ENCODE measurements at places on chromosomes 7 and 10.

DNA sequence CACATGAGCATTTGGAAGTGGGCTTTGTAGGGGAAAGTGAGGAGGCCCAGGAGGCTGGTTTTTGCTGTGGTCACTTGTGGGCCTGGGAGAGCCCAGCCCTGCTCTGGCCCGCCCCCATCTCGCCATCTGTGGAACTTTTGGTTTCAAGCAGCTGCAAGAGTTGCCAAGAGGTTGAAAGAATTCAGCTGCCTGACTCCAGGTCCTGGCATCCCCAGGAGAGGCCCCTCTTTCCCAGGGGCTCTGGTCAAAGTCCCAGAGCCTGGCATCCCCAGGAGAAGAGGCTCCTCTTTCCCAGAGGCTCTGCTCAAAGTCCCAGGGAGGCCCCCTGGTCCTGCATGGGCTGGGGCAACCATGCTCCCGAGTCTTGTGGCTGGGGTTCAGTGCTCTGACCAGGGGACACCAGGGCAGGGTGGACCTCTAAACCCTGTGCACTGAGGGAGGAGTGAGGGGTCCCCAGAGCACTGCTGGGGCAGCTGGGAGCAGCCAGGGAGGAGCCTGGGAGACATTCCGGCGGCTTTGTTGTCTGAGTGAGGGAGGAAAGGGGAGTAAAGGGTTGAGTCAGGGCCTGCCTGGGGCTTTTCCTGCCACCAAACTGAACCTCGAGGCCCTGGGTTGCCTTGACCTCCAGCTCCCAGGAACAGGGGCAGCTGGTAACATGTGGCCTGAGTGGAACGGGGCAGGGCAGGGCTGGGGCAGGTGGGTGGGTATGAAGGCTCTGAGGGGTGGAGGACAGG is 27.7 kb upstream of the CSGALNACT2 start:
- DNase-seq: no peak

DNA sequence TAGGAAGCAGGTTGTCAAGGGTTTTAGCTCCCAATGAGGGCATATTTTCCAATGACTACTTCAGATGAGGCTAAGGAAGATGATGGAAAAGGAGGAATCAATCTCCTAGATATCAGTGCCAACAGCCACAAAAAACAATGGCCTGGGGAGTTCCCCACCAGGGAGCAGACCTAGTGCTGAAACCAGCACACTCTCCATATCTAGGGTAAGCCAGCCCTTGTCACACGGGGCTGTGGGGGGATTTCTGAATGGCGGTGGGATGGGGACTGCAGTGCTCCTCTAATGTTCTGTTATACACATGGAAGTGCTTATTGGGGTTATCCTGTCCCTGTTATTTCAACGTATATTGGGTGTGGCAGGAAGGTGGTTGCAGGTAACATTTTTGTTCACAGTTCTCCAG is 18.5 kb downstream of the EPC1 start:
- DNase-seq: no peak

GRCh38 chr10:30158325-30158960 is 99.1 kb upstream of the JCAD start:
- DNase-seq: no peak

- DNase-seq: no peak
Observed at GRCh38 chr7:51982653-51983052, 666.0 kb upstream of the COBL start.

DNA sequence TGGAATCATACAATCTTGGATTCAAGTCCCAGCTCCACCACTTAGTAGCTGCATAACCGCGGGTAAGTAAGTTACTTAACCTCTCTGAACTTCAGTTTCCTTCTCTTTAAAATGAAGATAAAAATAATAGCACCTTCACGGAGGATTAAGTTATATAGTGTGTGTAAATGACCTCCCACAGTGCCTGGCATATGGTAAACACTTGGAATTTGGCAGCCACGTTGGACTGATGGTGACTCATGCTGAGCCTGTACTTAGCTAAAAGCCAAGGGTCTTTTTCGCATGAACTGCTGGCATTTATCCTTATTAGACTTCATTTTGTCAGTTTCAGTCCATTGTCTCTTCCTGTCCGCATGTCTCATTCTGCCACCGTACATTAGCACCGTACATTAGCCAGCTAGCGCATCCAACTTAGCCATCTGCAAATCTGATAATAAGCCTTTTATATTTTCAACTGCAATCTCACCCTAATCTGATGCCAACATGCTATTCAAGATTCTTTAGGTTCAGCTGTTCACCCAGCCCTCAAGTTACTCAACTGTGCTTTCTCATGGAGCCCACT is 11.2 kb downstream of the SLC13A4 start:
- DNase-seq: no peak

DNA sequence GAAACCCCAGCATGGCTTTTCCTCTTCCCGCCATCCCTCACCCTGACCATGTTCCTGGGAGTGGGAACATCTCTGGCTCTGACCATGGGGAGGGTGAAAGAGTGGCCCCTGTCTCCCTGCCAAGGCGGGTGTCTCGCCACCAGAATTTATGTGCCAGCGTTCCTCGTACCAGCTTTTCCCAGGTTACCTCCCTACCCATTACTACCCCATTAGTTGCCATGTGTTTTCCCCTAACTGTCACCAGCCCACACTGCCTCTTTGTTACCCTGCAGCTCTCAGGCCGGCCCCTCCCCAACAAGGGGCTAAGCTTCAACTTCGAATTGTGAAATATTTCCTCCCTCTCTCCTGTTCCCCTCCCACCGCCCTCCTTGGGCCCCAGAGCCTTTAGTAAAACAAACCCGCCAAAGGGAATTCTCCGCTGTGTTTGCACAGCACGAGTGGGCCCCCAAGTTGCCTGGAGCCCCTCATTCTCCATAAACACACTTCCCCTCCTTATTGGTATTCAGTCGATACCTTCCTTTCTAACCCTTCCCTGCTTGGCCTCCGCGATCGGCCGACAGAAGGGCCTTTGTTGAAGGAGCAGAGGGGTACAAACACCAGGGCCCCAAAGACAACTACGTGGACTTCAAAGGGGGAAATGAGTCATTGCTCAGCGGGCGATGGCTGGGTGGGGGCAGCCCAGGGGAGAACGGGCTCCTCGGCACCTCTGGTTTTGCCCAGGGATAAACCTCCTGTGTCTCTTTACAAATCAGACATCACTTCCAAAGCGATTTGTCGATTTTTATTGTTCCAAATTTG is 45.5 kb downstream of the SLIT1 start:
- no peak for DNase-seq

DNA sequence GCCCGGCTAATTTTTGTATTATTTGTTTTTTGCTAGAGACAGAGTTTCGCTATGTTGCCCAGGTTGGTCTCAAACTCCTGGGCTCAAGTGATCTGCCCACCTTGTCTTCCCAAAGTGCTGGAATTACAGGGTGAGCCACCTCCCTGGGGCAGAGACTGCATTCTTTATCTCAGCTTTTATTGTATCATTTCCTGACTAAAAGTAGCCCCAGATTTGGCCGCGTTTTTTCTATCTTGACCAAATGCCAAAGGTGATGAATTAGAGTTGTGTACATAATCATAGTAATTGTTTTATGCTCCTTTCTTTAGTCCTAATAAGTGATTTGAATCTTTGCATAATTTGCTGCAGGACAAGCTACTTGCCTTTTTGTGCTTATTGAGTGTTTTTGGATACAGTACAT is 3.1 kb upstream of the SMNDC1 start:
- DNase-seq: no peak

DNA sequence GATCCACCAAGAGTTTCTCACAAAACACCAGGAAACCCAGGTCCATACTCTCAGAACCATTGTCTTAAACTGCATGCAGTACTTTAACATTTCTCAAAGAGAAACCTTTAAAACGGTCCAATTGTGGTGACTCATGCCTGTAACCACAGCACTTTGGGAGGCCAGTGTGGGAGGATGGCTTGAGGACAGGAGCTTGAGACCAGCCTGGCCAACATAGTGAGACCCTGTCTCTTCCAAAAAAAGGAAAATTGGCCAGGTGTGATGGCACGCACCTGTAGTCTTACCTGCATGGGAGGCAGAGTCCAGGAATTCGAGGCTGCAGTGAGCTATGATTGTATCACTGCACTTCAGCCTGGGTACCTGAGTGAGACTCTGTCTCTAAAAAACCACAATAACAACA is 97.5 kb upstream of the OIT3 start:
- DNase-seq: no peak

GRCh38 chr10:95360122-95360714 is 69.4 kb upstream of the PDLIM1 start:
- DNase-seq: no peak

- DNase-seq: no peak
Observed at GRCh38 chr10:112296908-112297331, 13.7 kb downstream of the TECTB start.

DNA sequence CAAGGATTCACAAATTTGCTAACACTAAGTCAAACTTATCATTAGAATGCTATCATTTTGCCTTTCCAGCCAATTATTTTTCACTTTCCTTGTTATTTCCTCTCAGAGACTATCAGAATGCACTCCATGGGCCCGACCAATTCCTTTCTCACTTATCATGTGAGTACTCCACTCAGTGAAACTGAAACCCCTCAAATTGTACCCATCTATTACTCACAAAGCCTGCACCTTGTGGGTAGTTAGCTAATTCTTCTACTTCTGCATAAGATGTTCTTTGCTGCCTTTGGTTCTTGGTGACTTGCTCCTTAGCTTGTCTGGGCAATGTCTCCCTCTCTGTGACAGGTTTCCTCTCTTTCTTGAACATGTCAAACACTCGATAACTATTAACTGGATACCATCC is 35.2 kb upstream of the MBL2 start:
- DNase-seq: no peak
